ENCODE measurements at places on chromosomes 7 and 10. TPM values are rescaled to one million over a fixed set of nuclear protein-coding genes. Genes with fewer than 3 reads are reported as not detected.
A peak's percentile ranks its signal among the peaks of the same experiment; 100 is the strongest.

- DNase-seq, result no peak
- peak overlapping the region; percentile 33 for H3K4me3 ChIP-seq
- peaks cover 18% of the 10 kb centered on the region for H3K27me3 ChIP-seq
- H3K36me3 ChIP-seq, result no peaks in the 10 kb centered on the region
These were observed 20.3 kb upstream of the HECTD2 start for GRCh38 chr10:91389636-91390512.

DNA sequence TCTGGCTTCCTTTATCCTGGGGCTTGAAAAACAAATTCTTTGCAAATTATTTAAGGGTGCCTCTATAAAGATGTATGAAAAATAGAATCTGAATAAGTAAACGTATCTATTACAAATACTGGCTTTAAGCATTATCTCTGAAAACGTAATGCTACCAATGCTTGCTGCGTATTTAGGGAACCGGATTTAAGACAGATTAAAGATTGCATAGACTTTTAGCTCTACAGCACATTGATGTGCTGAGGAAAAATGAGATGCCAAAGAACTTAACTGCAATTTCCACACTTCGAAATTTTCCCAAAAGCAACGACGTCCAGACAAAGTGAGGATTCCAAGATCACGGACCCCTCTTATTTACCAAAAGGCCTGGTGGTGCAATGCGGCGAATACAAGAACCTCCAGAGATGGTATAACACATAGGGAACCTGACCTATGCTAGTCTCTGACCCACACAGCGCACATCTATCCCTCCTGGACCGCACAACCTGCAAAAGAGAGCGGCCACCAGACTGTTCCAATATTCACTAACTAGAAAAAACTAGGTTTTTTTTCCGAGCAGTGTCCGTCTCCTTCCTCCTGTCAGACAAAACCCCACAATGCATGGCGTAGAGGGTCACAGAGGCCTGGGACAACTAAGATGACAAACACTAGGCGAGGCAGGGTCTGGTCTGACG, 34.3 kb upstream of the PHF14 start:
- DNase-seq, result no peak
- H3K4me3 ChIP-seq, result no peak overlapping the region
- H3K27ac ChIP-seq, result no peak overlapping the region
- peaks cover 12% of the 10 kb centered on the region for H3K4me1 ChIP-seq
- H3K36me3 ChIP-seq, result peaks cover 9% of the 10 kb centered on the region

OR6V1 gene
- total RNA-seq, result not detected

ATG9B gene
- total RNA-seq, result 11.1 TPM
